ENCODE measurements at places on chromosomes 7 and 10.
A peak's percentile ranks its signal among the peaks of the same experiment; 100 is the strongest.

DNA sequence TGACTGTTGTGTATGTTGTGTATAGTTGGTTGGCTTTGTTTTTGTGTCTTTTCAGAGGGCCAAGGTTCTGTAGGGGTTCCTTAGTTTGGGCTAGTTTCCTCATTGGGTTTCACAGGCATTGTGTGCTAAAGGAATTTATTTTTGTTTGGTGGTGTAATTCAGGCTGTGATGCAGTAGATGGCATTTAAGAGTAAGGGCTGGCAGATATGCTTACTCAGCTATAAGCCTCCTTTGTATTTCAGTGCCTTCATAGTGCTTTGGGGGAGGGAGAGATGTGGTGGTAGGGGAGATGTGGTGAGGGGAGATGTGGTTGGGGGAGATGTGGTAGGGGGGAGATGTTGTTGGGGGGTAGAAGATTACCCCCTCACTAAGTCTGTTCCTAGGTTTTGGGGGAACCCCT, 91.7 kb downstream of the SLC25A40 start:
- no peak overlapping the region for H3K27ac ChIP-seq
- no peaks in the 10 kb centered on the region for H3K36me3 ChIP-seq
- H3K4me3 ChIP-seq = no peak overlapping the region
- no peaks in the 10 kb centered on the region for H3K4me1 ChIP-seq
- DNase-seq = no peak

GRCh38 chr10:118445535-118445934, 103.4 kb upstream of the FAM204A start:
- H3K4me1 ChIP-seq = no peaks in the 10 kb centered on the region
- no peak overlapping the region for H3K4me3 ChIP-seq
- peaks cover 63% of the 10 kb centered on the region for H3K27me3 ChIP-seq
- H3K36me3 ChIP-seq = no peaks in the 10 kb centered on the region
- no peak for DNase-seq

GRCh38 chr7:103348452-103348851, 1.0 kb downstream of the PSMC2 start:
- peaks cover 67% of the 10 kb centered on the region for H3K4me1 ChIP-seq
- H3K36me3 ChIP-seq = peaks cover 69% of the 10 kb centered on the region
- H3K4me3 ChIP-seq = peak overlapping the region; percentile 100
- H3K27me3 ChIP-seq = no peaks in the 10 kb centered on the region

- no peak overlapping the region for H3K27ac ChIP-seq
- H3K4me1 ChIP-seq = no peaks in the 10 kb centered on the region
- no peak for DNase-seq
- H3K36me3 ChIP-seq = no peaks in the 10 kb centered on the region
Observed at GRCh38 chr7:1445341-1445740, 13.9 kb downstream of the MICALL2 start.

GRCh38 chr7:861222-861621, 15.1 kb upstream of the GET4 start:
- no peaks in the 10 kb centered on the region for H3K27me3 ChIP-seq
- DNase-seq = no peak
- no peak overlapping the region for H3K4me3 ChIP-seq
- peaks cover 93% of the 10 kb centered on the region for H3K36me3 ChIP-seq
- peaks cover 2% of the 10 kb centered on the region for H3K4me1 ChIP-seq

GRCh38 chr10:114779803-114780576, 41.6 kb upstream of the FHIP2A start:
- H3K36me3 ChIP-seq = no peaks in the 10 kb centered on the region
- peaks cover 2% of the 10 kb centered on the region for H3K4me1 ChIP-seq
- no peak for DNase-seq
- H3K27me3 ChIP-seq = peaks cover 17% of the 10 kb centered on the region

- peak overlapping the region; percentile 81 for H3K27ac ChIP-seq
- peaks cover 38% of the 10 kb centered on the region for H3K36me3 ChIP-seq
- no peaks in the 10 kb centered on the region for H3K27me3 ChIP-seq
- no peak for DNase-seq
- H3K4me3 ChIP-seq = no peak overlapping the region
- H3K4me1 ChIP-seq = peaks cover 93% of the 10 kb centered on the region
Observed at GRCh38 chr10:124707551-124707950, 36.6 kb downstream of the FAM53B start.

DNA sequence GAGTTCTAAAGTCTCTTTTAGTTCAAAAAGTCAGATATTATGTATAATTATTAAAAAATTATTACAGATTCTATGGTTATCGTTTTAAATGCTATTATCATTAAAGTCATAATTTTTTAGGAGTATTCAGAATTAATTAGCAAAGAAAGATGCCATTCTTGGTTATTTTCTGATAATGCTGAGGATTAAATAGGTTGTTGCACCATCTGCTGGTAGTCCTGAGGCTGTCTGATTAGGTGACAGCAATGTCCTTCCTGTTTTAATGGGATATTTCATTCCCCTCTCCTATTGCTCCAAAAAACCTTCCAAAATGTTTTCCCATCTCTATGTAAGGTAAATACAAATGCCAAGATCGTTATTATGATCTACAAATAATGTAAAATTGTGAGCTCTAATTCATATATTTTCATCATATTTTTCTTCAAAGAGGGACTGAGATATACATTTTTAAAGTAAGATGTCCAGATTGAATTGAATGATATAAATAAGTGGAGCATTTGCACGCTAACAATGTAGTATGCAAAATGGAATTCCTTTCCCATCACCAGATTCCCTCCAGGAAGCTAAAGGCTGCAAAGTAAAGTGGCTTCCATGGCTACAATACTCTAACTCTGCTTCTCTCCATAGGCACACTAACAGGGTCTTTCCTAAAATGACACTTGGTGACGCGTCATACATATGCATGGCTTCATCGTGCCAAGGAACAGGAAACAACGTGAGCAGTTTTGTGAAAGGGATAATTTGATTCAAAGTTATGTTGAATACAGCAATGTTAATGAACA, 58.8 kb upstream of the AKR1E2 start:
- no peak overlapping the region for H3K4me3 ChIP-seq
- no peak overlapping the region for H3K27ac ChIP-seq
- peaks cover 12% of the 10 kb centered on the region for H3K4me1 ChIP-seq
- peaks cover 51% of the 10 kb centered on the region for H3K27me3 ChIP-seq
- no peaks in the 10 kb centered on the region for H3K36me3 ChIP-seq

GRCh38 chr7:111801277-111801676, 239.0 kb upstream of the IMMP2L start:
- peaks cover 3% of the 10 kb centered on the region for H3K27me3 ChIP-seq
- no peak for DNase-seq
- H3K36me3 ChIP-seq = peaks cover 8% of the 10 kb centered on the region
- no peak overlapping the region for H3K4me3 ChIP-seq
- H3K4me1 ChIP-seq = no peaks in the 10 kb centered on the region
- H3K27ac ChIP-seq = no peak overlapping the region

DNA sequence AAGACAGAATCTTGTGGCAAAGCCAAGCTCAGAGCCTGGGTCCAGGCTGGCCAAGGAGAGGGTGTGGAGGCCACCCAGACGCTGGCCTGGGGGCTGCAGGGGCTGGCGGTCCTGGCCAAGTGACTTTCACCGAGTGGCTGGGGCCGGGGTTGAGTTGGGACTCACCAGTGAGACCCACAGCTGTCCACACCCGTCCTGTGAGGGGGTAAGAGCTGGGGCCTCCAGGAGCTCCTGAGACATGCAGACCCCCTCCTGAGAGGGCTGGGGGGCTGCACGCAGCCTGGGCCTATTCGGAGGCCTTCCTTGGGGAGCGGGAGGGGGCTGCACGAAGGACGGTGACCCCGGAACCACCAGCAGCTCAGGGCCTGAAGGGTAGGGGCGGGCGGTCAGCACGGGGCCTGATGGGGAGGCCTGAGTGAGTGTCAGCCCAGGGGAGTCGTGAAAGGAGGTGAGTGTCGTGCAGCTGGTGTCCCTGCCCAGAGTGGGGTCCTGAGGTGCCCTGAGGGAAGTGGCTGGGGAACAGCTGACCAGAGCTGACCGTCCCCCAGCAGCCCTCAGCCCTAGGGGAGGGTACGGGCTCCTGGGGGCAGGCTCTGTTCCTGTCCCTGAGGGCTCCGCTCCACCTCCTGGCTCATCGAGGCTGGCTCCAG, 100.9 kb downstream of the FOXL3 start:
- no peaks in the 10 kb centered on the region for H3K4me1 ChIP-seq
- no peak overlapping the region for H3K4me3 ChIP-seq
- H3K27me3 ChIP-seq = no peaks in the 10 kb centered on the region
- H3K36me3 ChIP-seq = no peaks in the 10 kb centered on the region
- no peak overlapping the region for H3K27ac ChIP-seq

GRCh38 chr10:131881104-131881880, 19.5 kb upstream of the PPP2R2D start:
- peaks cover 24% of the 10 kb centered on the region for H3K27me3 ChIP-seq
- no peak overlapping the region for H3K4me3 ChIP-seq

- no peak overlapping the region for H3K4me3 ChIP-seq
- no peak overlapping the region for H3K27ac ChIP-seq
- no peaks in the 10 kb centered on the region for H3K27me3 ChIP-seq
- DNase-seq = no peak
- no peaks in the 10 kb centered on the region for H3K36me3 ChIP-seq
Observed at GRCh38 chr7:47317487-47317886, 264.4 kb downstream of the TNS3 start.

DNA sequence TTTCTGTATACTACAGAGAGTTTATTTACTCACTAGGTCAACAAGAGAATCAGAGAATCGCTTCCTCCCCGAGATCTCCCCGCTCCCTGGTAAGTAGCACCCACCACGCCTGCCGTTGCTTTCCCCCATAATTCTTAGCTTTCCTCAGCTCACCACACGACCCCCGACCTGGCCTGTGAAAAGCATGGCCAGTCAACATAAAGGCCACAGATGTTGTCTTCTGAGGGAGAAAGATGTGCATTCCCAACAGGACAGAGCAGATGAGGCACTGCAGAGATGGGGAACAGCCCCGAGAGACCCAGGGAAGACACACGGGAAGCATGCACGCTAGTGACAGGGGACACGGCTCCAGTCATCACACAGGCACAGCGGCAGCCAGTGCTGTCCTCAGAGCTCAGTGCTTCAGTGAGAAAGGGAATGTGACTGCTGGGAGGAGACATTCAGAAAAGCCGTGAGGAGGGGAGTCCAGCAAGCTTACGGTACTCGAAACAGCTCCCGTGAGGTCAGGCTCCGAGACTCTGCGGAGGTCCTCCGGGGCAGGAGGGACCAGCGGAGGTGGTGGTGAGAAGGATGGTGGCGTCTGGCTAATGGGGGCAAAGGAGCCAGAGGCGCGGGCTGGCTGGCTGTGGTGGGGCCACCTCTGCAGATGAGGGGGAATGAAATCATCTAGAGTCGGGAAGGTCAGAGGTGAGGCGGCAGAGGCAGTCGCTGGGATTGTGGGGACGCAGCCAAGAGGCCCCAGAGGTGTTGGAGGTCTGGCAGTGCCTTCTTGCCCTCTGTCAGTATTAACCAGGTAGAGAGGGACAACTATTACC, 123.4 kb upstream of the PDLIM1 start:
- no peak for DNase-seq
- H3K36me3 ChIP-seq = no peaks in the 10 kb centered on the region
- no peak overlapping the region for H3K27ac ChIP-seq
- H3K4me3 ChIP-seq = no peak overlapping the region
- no peaks in the 10 kb centered on the region for H3K27me3 ChIP-seq
